ENCODE measurements at places on chromosomes 7 and 10.
A peak's percentile ranks its signal among the peaks of the same experiment; 100 is the strongest.

- no peak for DNase-seq
Observed at GRCh38 chr10:34179280-34179679, 635.8 kb downstream of the PARD3 start.

GRCh38 chr10:5040010-5040673 is 36.5 kb upstream of the AKR1C2 start:
- DNase-seq: no peak

DNA sequence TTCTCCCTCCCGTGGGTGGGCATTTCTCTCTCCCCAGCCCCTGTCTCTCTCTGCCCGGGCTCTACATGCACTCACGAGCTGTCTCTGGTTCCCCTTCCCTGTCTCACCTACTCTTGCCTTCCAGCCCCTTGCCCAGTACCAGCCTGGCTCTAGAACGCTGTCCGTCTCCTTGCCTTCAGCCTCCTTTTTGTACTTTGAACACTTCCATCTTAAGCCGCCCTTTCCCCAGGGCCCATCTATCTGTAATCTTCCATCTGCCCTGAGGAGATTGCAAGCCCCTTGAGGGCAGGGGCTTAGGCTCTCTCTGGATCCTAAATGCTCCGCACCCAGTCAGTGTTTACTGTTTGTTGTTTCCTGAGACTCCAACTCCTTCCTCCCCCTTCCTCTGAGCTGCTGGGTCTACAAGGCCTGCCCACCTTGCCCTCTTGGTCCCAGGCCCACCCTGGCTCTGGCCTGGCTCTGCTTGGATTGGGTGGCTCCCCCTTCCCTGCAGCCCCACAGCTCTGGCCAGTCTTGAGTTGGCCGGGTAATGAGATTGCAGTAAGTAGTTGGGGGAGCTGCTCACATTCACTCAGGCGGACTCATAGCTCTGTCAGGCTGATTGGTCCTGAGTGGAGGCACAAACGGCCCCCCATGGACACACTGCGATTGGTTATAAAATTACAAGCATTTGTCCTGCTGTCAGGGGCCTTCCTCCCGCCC is 28.3 kb downstream of the POLL start:
- DNase-seq: no peak

GRCh38 chr10:23780331-23780730 is 341.5 kb downstream of the OTUD1 start:
- DNase-seq: no peak

- DNase-seq: no peak
Observed at GRCh38 chr7:138545123-138545522, 85.1 kb downstream of the TRIM24 start.

- DNase-seq: no peak
Observed at GRCh38 chr10:127690176-127690835, 46.7 kb upstream of the FOXI2 start.

DNA sequence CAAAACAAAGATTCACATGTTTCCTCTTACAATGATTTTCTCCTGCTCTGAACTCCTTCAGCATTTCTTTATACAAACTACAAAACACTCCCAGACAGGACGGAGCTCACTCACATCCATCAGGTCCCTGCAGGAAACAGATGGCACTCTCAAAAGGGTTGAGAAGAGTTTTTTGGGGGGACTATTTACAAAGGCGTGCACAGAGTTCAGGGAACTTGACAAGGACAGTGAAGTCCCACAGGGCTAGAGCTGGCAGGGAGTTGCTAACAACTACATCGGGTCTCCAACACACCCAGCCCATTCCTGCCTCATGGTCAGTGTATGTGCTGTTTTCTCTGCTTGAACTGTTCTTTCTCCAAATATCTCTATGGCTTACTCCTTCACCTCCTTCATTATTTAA is 24.7 kb upstream of the YAE1 start:
- DNase-seq: no peak

DNA sequence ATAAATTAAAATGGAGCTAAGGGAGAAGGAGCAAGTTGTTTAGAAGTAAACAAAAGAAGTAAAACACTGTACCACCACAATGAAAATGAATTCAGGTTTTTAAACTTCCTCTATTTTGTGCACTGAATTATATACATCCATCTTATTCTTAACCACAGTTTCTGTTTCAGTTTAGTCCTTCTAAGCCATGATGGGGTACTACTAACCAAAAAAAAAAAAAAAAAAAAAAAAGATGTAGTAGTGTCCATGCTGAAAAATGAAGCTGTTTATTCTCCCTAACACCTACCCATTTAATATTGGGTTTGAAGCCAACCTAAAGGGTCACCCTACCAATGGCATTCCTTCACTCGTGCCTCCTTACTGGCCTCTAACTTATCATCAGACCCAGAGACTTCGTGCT is 3.4 kb upstream of the BMPR1A start:
- DNase-seq: no peak

DNA sequence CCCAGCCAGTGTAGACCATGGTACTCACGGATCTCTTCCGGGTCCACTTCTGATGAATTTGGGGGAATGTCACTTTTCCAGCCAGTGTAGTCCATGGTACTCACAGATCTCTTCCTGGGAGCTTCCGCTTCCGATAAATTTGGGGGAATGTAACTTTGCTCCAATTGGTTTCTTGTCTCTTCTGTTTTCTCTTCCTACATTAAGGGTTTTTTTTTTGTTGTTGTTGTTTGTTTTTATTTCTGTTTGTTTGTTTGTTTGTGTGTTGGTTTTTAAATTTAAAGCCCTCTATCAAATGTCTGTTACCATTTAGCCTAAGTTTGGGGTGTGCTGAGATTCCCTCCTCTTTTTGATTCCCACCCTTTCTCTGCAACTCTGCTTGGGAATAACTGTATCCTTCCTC is 475.8 kb upstream of the FZD8 start:
- DNase-seq: no peak

- peak; percentile 21 for DNase-seq
Observed at GRCh38 chr10:7301006-7301778, 109.6 kb downstream of the SFMBT2 start.

DNA sequence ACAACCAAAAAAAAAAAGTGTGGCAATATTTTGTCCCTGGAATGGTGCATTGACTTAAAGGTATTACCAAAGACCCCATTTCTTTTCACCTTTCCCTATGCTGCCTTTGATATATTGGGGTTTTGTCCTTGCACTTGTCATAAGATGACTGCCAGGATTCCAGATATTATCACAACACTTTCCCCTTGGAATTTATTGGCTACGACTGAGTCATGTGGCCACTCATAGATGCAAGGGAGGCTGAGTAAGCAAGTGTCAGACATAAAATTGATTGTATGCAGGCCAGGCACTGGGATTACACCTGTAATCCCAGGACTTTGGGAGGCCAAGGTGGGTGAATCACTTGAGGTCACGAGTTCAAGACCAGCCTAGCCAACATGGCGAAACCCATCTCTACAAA is 83.6 kb downstream of the PPP1R3C start:
- no peak for DNase-seq

DNA sequence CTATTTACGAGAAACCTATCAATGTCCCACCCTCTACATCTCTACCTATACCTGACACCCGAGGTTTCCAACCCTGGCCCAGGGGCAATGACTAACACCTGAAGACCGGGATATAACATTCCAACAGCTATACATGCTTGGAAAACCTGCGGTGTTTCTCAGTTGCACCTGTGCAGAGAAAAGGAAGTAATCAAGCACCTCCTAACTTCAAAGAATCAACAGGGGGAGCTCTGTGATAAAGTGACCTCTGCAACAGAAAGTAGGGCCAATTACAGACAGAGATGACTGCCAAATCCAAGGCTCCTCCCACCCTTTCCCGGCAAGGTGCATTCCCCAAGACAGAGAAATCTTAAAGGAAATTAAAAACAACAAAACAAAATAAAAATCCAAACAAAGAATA is 41.3 kb downstream of the CCDC6 start:
- DNase-seq: no peak

DNA sequence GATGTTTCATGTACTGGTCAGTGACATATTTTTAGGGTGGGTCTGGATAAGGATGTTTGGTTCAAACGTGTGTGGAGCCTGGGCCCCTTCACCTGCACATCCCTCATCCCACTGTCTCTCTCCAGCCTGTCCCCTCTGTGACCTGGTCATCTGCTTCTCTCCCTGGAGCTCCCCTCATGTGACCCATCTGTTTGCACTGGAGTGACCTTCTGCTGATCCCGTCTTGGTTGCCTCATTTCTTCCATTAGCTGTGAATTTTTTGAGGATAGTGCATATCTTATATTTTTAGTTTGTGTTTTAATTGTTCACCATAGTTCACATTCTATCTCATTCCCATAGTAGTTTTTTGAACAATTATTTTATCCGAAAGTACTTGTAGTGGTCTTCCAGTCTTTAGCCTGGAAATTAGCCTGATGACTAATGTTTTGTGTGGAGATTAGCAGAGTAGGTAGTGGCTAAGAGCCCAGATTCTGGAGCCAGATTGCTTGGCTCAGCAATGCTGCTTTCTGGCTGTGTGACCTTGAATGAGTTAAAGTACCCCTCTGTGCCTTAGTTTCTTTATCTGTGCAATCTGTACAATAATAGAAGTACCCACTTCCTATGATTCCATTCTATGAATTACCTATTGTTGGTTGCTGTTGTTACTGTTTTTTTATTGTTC is 224.5 kb downstream of the LRMDA start:
- peak; percentile 28 for DNase-seq

GRCh38 chr10:43261578-43262396 is 5.1 kb downstream of the RASGEF1A start:
- peak; percentile 21 for DNase-seq

- no peak for DNase-seq
Observed at GRCh38 chr7:70566671-70567070, 565.3 kb upstream of the GALNT17 start.

- no peak for DNase-seq
Observed at GRCh38 chr7:130982160-130982638, 248.2 kb upstream of the KLF14 start.

- peak; percentile 44 for DNase-seq
Observed at GRCh38 chr10:60646966-60647796, 131.1 kb upstream of the CDK1 start.

GRCh38 chr10:94066411-94066810 is 72.7 kb downstream of the PLCE1 start:
- peak; percentile 28 for DNase-seq

DNA sequence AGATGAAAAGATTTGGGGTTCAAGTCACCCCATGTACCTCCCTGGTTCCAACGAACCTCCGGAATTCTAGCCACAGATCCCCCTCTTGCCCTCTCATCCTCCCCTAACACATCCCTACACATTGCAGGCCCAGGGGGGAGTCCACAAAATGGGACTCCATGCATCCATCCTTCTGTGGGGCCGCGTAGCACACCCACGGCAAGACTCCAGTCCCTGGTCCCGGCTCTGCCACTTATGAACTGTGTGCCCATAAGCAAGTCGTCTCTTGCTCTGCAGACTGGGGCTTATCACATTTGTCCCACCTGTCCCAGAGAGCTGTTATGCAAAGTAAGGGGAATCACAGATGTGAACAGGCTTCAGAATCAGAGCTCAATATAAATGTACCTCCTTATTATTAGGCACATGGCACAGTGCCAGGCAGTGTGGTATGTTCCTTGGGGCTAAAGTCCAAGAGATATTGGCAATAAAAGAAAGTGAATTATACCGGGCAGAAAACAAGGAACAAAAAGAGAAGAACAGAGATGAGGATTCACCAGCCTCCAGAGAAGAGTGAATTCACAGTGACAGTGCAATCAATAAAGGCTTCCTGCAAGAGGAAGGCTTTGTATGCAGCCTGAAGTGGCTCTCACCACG is 73.9 kb downstream of the KCNMA1 start:
- no peak for DNase-seq

DNA sequence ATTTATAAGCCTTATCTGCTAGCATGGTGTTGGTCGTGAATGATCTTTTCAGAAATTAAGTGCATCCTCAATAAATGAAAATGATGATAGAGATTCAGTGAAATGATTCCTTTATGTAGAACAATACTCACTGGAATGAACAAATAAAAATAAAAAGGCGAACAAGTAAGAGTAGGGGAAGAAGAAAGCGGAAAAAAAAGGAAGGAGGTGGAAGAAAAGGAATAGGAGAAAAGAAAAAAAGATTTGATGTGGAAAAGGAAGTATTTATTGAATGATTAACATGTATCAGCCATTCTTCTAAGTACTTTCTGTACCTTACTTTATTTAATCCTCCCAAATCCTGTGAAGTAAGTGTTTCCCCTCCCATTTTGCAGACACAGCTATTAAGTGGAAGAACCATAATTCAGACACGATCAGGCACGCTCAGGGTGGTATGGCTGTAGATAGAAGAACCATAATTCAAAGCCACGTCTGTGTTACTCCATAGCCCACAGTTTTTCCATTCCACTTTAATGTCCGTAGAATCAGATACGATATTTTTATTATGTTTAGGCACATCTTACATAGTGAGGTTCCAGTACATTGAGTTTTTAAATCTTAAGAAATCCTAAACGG is 156.2 kb upstream of the LAMB4 start:
- DNase-seq: no peak

DNA sequence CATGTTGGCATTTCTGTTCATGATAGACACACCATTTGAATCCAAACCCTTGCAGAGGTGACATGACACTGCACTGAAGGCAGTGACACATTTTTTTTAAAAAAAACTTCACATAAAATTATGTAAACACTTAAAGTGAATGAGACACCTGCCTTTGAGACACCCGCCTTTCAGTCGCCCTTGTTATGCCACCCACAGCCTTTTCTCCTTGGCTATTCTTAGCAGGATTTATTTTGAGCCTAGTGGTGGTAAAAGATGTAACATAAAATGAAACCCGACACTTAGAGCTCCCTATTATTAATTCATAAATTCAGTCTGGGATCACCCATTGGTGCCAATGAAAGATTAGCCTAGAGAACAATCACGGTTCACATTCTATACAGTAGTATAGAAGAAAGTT is 161.3 kb downstream of the DYNC1I1 start:
- DNase-seq: no peak

DNA sequence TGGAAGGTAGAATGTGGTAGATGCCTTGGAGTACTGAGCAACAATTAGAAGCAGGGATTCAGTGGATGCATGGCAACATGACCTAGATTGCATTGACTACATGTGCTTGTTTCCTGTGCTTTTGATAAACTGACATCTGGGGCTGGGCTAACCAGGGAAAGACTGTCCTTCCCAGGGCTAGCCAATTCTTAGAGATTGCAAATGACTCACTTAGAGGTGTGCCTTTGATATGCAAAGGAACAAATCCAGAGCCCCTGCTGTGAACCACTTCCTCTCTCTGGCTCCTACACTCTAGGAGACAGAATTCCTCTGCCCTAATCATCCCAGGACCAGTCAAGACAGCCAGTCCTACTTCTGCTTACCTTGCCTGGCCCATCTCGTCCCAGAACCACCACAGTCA is 651.5 kb downstream of the LRMDA start:
- peak; percentile 76 for DNase-seq

DNA sequence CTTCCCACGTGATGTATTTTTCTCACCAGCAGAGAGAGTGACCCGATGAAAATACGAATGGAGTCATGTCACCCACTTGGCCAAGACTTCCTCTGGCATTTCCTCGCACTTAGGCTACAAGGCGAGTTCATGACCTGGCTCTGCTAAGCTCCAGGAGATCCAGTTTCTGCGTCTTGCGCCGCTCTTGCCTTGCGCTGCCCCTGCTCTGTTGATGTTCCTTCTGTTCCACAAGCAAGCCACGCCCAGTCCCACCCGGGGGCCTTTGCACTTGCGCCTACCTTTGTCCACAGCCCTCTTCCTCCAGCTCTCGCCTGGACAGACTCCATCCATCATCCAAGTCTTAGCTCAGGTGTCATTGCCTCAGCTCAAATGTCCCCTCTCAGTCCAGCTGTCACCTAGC is 116.3 kb upstream of the SHH start:
- DNase-seq: no peak

- peak; percentile 28 for DNase-seq
Observed at GRCh38 chr10:132294561-132295318, 13.0 kb downstream of the STK32C start.
